Caco-2 (cell line): ENCODE measurements at places on chromosomes 3 and 15. TPM values are rescaled to one million over a fixed set of nuclear protein-coding genes. Genes with fewer than 3 reads are reported as not detected.

Gene MESP2
- 0.32 and 0.70 TPM in 2 replicates for total RNA-seq

Gene KCTD6
- 9.2 and 9.8 TPM in 2 replicates for total RNA-seq

Gene TM6SF1
- total RNA-seq = not detected in 2 replicates

Gene PLOD2
- total RNA-seq = 49.4 and 53.1 TPM in 2 replicates

Gene NEK11
- 3.9 and 4.4 TPM in 2 replicates for total RNA-seq

DNA sequence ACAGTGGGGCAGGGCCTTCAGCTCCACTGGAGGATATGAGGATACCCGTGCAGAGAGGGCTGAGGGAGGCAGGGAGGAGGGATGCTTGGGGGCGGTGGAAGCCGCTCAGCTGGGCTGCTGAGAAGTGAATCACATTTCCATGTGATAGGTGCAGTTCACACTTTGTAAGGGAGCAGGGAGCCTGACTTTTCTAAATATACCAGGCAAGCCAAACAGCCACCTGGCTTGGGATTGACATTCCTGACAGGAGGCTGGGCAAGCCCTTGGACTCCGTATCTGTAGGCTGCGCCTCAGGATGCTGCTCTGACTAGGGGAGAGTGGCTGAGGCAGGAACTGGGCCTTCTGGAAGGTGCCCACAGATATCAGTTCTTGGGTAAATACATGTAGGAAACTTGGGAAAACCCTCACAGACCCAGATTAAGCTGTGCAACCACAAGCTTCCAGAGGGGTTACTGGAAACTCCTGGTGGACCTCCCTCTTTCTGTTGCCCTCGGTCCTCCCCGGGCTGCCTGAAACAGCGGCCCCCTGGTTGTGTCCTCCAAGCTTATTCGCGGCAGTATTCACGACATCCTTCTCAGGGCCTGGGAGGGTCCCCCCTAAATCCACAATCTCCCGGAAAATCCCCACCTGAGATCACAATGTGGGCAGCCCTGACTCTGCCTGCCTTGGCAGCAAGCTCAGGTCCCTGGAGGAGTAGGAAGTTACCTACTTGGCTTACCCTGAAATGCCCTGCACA lies 33.0 kb upstream of the ADCY5 start:
- DNase-seq = no peak

DNA sequence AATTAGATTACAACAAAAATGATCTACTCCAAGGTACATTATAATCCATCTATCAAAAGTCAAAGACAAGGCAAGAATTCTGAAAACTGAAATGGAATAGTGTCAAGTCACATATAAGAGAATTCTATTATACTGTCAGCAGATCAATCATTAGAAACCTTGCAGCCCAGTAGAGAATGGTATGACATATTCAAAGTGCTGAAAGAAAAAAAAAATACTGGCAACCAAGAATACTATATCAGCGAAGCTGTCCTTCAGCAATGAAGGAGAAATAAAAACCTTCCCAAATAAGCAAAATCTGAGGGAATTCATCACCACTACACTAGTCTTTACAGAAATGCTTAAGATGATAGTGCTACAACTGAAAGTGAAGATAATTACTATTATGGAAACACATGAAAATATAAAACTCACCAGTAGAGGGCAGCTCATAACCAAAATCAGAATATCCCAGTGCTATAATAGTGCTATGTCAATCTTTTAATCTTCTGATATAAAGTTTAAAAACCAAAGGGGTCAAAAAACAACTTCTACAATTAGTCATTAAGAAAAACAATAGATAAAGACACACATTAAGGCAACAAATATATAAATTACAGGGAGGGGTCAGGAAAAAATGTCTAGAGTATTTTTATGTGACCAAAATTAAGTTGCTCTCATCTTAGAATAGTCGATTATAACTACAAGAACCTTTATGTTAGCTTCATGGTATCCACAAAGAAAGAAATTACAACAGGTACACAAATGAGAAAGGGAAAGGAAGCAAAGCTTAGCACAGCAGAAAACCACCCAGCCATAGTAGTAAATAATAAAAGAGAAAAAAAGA lies 190.7 kb upstream of the CNTN6 start:
- peak; percentile 4 for DNase-seq

DNA sequence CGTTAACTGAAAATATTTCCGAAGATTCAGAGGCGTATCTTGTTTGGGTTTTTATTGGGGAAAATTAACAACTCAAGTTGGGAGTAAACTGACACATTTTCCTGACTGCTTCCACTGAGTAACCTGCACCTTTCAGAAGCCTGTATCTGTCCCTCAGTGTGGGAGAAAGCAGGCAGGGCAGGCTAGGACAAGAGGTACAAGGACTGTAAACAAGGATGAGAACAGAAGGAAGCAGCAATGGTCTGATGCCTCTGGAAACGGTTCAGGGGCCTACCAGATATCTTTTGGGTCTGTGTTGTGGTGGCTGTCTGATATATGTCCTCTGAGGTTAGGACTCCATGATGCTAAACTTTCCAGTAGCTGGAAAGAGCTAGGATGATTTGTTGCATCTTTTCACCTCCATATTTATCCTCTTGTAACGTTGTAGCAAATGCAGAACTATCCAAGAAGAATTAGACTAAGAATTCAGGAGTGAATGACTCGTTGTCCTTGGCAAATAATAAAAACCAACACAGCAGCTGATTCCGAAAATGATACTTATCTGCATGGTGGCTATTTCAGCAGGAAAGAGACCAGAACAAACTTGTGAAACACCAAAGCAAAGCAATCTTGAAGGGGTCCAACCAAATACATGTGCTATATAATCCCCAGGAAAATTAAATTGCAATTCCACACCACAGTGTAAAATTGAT lies 195.9 kb upstream of the ICE2 start:
- no peak for DNase-seq

- DNase-seq = peak; percentile 84
Measured at GRCh38 chr15:85800478-85801123, 5.9 kb upstream of the KLHL25 start.

DNA sequence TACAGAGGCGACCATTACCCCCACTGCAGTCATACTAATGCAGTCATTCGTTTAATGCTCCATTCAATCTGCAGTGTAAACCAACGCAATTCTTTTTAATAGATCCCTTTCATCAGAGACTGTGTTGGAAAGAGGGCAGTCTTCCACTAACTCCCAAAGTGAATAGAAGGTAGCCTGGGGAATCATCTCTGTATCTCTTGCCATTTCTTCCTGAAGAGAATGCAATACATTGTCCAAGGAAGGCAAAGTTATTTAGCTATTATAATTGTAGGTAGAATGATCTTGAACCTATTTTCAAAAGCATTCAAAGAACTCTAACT lies 1.3 kb upstream of the SLITRK3 start:
- DNase-seq = no peak

DNA sequence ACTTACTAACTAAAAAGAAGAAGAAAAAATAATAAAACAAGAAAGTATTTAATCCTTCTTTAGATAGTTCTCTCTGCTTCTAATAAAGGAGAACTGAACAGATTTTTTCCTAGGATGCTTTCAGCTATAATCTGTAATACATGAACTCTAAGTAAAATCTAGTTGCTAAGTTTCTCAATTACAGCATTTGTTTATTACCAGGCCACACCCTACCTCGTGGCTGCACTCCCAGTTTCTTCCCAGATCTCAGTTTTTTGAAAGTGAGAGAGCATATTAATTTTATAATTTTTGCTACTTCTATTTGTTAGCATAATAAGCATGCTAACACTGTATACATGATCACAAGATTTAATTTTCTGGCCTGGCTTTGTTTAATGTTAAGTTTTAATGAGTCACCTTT lies 258.3 kb downstream of the IL5RA start:
- no peak for DNase-seq

GRCh38 chr15:50484781-50485180 lies 60.6 kb downstream of the USP8 start:
- no peak for DNase-seq

DNA sequence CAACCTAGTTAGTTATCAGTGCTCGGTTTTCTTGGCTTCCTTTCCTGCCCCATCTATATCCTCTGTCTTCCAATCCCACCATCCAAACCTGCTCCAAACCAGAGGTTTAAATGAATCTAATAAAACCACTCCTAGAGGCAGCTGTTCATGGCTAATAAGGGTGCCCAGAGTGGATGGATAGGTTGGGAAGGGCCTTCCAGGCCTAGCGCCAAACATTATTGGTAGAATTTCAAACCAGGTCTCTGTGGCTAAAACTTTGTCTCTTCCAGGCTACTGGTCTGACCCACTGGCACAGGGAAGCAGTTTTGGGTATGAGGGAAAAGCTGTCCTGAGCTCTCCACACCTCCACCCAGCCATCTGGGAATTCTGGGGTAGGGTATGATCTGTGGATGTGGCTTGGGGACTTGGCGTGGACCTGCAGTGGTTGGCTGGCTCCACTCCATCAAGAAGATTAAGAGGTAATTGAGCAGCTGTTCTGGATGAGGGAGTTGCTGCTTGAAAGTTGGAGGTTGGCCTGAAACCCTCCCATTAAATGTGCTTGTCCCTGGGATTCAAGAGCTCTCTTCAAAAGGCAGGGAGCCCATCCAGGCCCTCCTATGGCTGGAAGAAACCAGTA lies 29.3 kb upstream of the INSYN1 start:
- no peak for DNase-seq

DNA sequence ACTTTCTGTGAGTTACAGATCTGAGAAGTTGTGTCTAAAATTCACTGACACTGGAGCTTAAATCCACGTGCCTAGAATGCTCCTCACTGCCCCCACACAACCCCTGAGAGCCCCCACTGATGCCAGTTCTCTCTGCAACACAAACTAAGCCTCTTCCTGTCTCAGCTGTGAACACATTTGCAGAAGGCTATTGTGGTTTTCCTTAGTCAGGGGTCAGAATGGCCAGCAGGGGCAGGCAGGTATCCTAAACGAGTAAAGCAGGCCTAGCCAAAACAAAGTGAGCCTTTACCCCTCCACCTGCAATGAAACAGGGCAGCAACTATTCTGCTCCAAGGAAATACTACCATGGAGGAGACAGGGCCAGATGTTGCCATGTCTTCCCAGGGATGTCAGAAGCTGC lies 78.6 kb downstream of the FHIT start:
- peak; percentile 40 for DNase-seq

DNA sequence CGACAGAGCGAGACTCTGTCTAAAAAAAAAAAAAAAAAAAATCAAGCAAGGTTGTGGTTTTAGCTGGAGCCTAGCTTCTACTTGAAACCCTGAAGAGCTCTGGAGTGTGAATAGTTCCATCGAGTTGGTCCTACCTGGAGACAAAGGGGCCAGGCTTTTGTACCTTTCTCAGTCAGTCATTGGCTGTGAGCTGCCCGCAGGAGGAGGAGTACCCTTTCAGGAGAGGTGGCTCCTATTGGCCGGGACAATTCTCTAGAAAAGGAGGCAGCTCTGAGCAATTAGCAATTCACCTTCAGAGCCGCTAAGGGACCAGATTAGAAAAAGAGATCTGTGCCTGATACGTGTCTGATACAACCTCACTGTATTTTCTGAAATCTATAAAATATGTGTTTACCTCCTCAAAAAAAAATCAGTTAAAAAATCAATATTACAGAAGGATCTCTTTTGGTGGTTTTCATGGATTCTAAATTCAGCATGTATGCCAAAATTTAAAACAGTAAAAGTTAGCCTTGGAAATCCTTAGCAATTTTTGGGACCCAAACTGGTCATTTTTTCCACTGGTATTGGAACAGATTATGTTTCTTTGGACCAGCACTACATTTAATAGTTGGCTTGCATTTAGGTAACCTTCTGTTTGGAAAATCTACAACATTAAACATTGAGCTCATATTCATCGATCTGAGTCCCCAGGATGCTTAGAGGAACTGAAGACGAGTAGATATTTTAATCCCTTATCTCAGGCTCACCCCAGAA lies 29.7 kb upstream of the PDCD6IP start:
- no peak for DNase-seq

DNA sequence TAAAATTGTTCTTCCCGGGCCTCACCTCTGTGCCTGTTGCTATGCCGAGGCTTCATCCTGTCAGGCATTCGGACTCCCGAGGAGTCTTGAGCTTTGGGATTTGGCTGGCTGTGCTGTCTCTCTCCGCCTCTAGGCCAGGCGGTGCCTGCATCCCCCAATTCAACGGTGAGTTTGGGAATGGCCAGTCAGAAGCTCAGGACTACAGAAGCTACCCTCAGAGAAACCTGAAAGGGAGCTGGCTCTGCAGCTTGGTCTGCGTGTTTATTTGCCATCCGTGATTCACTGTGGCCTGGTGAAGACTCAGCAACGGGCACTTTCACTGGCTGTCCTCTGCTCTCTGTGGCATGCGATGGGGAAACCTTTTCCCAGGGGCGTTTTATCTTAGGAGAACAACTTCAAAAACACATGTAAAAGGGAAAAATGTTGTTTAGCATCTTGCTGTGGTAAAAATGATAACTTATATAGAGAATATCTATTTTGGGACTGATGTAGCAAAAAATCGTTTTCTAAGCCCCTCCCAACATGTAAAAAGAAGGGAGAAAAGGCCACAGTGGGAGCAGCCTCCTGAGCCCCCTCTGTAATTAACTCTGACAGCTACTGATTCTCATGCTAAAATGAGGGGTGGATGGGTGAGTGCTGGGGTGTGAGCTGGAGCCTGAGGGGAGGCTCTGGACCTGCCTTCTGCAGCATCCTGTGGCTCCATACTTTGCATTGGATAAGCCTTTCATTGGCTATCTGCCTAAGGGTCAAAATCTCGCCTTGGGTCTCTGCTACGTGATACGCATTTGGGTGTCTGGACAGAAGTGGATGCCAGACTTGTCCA lies 103.4 kb upstream of the KLHL25 start:
- no peak for DNase-seq

DNA sequence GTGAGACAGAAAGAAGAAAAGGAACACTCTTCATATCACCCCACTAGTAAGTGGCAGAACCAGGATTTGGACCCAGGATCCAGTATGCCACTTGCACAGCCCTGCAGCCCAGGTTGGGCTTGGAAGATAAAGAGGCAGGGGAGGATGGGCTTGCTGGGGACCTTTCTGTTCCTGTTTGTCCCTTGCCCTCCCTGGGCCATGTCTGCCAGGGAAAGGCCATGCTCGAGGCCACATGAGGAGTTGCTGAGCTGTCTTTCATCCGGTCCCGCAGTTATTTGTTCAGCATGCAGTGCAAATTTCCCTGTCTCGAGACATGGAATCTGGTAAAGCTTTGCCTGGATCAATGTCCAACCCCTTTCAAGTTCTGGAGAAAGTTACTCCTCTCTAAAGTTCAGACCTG lies 116.0 kb upstream of the MRPS22 start:
- DNase-seq = no peak

DNA sequence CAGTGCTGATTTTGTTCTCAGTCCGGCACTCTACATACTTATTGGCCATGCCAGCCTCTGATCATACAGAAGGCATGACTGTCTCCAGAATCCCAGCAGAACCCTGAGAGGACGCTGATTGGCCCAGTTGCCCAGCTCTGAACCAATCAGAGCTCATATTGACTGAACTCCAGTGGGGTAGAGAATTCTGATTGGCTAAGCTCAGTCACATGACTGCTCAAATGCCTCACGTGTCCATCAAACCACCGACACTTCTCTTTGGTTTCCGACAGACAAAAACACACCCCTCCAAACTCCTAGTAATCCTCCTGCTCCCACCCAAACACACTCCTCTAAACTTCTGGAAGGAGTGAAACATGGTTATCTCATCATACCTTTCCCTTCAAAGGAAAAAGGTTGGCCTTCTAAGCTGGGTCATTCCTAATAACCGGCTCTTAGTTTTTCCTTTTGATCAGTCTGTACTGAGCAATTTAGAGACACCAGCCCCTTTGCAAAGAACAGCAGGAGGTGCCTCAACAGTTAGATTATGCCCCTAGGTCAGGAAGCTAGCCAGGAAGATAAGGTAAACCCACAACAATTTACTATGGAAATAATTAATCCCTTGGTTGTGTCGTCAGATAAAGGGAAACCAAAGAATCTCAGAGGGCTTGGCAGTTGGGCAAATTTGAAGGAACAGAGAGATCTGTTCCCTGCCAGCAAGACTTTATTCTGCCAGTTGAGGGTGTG lies 187.8 kb downstream of the TLE3 start:
- DNase-seq = no peak
